HCT116 (cell line): ENCODE measurements at places on chromosomes 6 and 20. TPM values are rescaled to one million over a fixed set of nuclear protein-coding genes. Genes with fewer than 3 reads are reported as not detected.
A peak's percentile ranks its signal among the peaks of the same experiment; 100 is the strongest.

DNA sequence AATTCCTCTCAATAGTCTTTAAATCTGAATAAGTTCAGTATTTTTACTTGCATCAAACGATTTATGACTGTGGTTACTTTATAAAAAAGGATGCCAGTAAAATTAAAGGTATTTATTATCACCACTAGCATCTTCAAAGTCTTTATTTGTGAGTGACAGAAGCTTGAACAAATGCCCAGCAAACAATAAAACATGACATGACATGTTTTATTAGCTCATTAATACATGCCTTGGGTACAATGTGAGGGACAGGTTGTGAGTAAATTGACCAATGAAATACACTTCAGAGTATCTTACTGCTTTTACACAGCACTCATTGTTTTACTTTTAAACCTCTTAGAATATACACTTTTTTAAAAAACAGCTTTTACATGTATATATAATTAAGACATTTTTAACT lies 113.4 kb upstream of the BEND3 start:
- no peaks in the 10 kb centered on the region for H3K36me3 ChIP-seq
- H3K4me3 ChIP-seq = no peak overlapping the region
- H3K27ac ChIP-seq = no peak overlapping the region
- H3K4me1 ChIP-seq = no peaks in the 10 kb centered on the region

- no peaks in the 10 kb centered on the region for H3K27me3 ChIP-seq
- H3K4me3 ChIP-seq = no peak overlapping the region
- H3K36me3 ChIP-seq = peaks cover 27% of the 10 kb centered on the region
- no peak for DNase-seq
These were observed 29.0 kb upstream of the SLC22A1 start for GRCh38 chr6:160092602-160093001.

GRCh38 chr6:127090051-127090450 lies 28.4 kb upstream of the RSPO3 start:
- no peaks in the 10 kb centered on the region for H3K36me3 ChIP-seq
- H3K27ac ChIP-seq = no peak overlapping the region
- H3K27me3 ChIP-seq = peaks cover 26% of the 10 kb centered on the region
- DNase-seq = no peak
- H3K4me3 ChIP-seq = no peak overlapping the region

GRCh38 chr6:64591676-64592036 lies 956.1 kb downstream of the PHF3 start:
- H3K4me1 ChIP-seq = no peaks in the 10 kb centered on the region
- no peak overlapping the region for H3K4me3 ChIP-seq
- H3K36me3 ChIP-seq = no peaks in the 10 kb centered on the region
- no peaks in the 10 kb centered on the region for H3K27me3 ChIP-seq

DNA sequence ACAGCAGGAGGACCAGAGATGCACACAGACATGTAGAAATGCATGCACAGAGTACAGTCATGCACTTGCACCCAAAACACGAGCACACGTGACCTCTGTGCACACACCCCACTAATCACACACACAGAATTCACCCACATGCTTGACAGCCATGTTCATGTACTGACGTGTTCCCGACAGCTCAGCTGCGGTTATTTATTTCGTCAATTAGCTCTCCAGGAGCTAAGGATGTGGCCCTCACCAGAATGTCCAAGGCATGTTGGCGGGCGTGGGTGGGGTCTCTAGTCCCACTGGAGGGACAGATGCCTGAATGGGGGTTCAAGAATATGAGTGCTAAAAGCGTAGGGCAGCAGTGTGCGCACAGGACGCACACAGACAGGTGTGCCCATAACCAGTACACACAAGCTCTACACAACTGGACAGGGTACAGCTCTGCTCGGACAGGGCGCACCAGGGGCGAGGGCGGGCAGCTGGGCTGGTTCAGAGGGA lies 571 bp upstream of the PRPF6 start:
- DNase-seq = no peak
- H3K27me3 ChIP-seq = no peaks in the 10 kb centered on the region
- H3K4me3 ChIP-seq = peak overlapping the region; percentile 94
- peak overlapping the region; percentile 69 for H3K27ac ChIP-seq
- peaks cover 45% of the 10 kb centered on the region for H3K4me1 ChIP-seq
- H3K36me3 ChIP-seq = peaks cover 10% of the 10 kb centered on the region

DNA sequence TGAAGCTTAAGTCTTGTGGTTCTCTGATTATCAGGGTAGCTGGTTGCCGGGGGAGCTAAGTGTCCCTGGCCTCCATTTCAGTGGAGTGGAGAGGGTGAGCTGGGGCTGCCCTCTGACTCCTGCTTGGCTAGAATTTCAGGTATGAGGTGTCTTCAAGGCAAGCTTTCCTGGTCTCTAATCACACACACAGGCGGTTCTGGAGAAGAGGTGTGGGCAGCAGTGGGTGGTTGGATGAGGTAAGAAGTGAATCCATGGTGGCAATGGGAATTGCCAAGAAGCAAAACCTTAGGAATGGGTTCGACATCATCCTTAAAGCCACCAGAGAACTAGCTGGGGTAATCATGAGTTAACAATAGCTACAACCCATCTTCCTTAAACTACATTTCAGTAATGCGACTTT lies 157.6 kb downstream of the CARMIL1 start:
- H3K27me3 ChIP-seq = no peaks in the 10 kb centered on the region
- no peak overlapping the region for H3K27ac ChIP-seq
- no peaks in the 10 kb centered on the region for H3K4me1 ChIP-seq
- H3K4me3 ChIP-seq = no peak overlapping the region
- DNase-seq = no peak

GRCh38 chr6:105553171-105553570 lies 150.3 kb upstream of the PREP start:
- H3K27ac ChIP-seq = no peak overlapping the region
- no peaks in the 10 kb centered on the region for H3K36me3 ChIP-seq
- no peak overlapping the region for H3K4me3 ChIP-seq
- H3K27me3 ChIP-seq = no peaks in the 10 kb centered on the region

- DNase-seq = no peak
- no peak overlapping the region for H3K4me3 ChIP-seq
- no peaks in the 10 kb centered on the region for H3K36me3 ChIP-seq
- H3K27me3 ChIP-seq = peaks cover 30% of the 10 kb centered on the region
- no peaks in the 10 kb centered on the region for H3K4me1 ChIP-seq
These were observed 43.7 kb downstream of the PHACTR1 start for GRCh38 chr6:12760226-12760625.

DNA sequence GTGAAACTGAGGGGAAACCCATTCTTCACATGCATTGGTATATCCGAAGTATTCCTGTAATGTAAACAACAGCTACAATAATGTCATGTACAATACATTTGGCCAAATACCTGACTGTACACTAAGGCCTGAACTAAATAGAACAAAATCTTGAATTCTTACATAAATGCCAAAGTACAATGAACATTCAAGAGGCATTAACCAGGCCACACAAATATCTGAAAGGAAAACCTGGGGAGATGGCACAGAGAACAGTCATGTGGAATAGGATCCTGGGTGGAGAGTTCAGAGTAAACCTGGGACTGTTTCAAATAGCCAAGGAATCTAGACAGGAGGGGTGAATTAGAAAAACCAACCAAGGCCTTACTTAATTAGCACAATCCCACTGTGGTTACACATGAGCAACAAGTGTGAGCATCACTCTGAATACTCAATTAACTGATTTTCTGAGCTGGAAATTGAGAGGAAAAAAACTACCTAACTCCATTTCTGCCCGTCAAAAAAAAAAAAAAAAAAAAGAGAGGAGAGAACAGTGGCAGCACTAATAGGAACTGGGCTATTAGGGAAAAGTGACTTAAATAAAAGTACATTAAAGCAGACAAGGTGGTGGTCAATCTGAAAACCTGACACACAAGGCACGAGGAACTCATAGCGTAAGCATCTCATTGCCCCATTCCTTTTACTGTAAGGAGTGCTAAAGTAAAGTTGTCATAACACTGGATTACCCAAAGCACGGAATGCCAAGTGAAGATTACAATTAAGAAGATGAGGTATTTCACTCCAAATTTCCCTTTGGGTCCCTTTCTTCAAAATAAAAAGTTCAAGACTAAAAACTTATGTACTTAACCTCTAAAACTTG lies 10.9 kb downstream of the SNX5 start:
- no peak for DNase-seq
- H3K4me1 ChIP-seq = peaks cover 2% of the 10 kb centered on the region; the same call in 1 of the 2 replicates
- H3K4me3 ChIP-seq = no peak overlapping the region
- H3K27me3 ChIP-seq = no peaks in the 10 kb centered on the region
- no peak overlapping the region for H3K27ac ChIP-seq

DNA sequence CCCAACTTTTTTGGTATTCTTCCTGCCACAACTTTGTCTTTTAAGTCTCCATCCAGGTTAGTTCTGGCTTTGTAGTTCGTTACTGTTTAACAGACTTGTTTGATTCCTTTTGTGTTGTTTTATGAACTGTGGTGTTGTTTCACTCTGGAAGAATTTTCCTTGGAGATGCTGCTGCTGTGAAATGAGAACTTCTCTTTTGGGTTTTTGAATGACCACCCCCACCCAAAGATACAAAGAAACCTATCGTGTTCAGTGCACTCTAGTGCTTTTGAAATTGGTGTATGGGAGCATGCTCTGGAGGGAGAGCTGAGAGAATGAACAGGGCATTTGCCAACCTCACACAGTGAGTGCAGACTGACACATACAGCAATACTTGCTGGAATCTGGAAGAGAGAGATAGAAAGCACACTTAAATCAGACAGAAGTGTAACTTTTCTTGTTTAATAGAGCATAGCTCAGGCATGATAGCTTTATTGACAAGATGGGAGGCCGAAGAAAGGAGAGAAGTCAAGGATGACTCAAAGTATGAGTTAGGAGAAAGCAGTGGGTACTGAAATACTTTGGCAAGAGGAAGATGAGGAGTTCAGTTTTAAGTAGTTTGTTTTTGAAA lies 293.1 kb downstream of the SOX4 start:
- H3K36me3 ChIP-seq = no peaks in the 10 kb centered on the region
- H3K4me1 ChIP-seq = no peaks in the 10 kb centered on the region
- H3K4me3 ChIP-seq = no peak overlapping the region
- H3K27ac ChIP-seq = no peak overlapping the region

GRCh38 chr6:12968839-12969558 lies 252.4 kb downstream of the PHACTR1 start:
- no peak overlapping the region for H3K4me3 ChIP-seq
- no peak for DNase-seq
- no peak overlapping the region for H3K27ac ChIP-seq
- H3K4me1 ChIP-seq = no peaks in the 10 kb centered on the region
- H3K27me3 ChIP-seq = peaks cover 59% of the 10 kb centered on the region
- H3K36me3 ChIP-seq = no peaks in the 10 kb centered on the region

GRCh38 chr6:111556004-111556403 lies 49.7 kb downstream of the TRAF3IP2 start:
- no peak overlapping the region for H3K27ac ChIP-seq
- H3K4me1 ChIP-seq = peaks cover 27% of the 10 kb centered on the region
- no peaks in the 10 kb centered on the region for H3K36me3 ChIP-seq
- no peak overlapping the region for H3K4me3 ChIP-seq
- H3K27me3 ChIP-seq = no peaks in the 10 kb centered on the region
- DNase-seq = no peak

GRCh38 chr20:10657453-10657852 lies 16.3 kb downstream of the JAG1 start:
- H3K4me1 ChIP-seq = no peaks in the 10 kb centered on the region
- no peak overlapping the region for H3K4me3 ChIP-seq
- H3K36me3 ChIP-seq = peaks cover 28% of the 10 kb centered on the region; the same call in 1 of the 2 replicates
- no peaks in the 10 kb centered on the region for H3K27me3 ChIP-seq
- no peak overlapping the region for H3K27ac ChIP-seq

DNA sequence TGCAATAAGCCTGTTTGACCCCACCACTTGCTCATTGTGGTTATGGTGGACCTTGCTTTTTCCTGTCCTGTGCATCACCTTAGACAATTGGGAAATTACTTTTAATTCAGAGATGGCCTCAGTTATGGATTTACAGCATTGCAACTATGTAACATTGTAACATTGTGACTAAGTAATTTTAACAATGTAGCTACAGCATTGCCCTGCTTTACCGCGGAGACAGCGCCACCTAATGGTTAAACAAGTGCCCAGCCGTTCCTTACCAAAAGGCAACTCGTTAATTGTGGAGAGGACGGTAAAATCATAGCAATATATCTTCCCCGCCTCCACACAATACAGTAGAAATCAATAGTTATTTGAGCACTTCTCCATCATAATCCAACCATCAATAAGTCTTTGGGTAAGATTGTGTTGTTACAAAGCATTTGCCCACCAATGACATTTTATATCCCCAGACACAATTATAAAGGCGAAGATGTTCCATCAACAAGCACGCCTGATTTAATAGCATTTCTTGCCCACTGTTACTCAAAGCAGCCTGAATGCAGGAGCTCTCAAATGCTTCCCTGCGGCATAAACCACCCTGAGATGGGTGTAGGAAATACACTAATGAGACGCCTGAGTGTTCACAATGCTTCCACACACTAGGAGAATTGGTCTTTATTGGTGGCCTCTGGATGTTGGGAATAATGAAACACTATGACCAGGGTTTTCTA lies 93.7 kb downstream of the PROKR2 start:
- H3K4me3 ChIP-seq = no peak overlapping the region
- no peaks in the 10 kb centered on the region for H3K36me3 ChIP-seq
- no peaks in the 10 kb centered on the region for H3K4me1 ChIP-seq
- H3K27me3 ChIP-seq = no peaks in the 10 kb centered on the region
- DNase-seq = peak; percentile 18

DNA sequence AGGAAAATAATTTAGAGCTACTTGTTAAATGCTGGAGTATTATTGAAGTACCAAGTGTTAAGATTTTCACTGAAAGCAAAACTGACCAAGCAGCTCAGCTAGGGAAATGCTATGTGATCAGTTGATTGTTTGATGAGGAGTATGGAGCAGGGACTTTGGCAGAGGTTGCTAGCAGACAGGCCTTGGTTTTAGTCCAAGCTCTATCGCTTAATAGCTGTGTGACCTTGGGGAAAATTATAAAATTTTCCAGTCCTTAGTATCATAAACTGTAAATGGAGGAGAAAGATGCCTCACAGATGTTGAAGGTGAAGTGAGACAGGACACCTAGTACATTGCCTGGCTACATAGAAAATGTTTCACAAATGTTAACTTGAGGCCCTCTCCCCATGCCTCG lies 136.6 kb downstream of the MTHFD1L start:
- DNase-seq = no peak
- no peaks in the 10 kb centered on the region for H3K36me3 ChIP-seq
- no peaks in the 10 kb centered on the region for H3K27me3 ChIP-seq
- peaks cover 20% of the 10 kb centered on the region for H3K4me1 ChIP-seq

GRCh38 chr20:24877652-24878051 lies 71.4 kb upstream of the CST7 start:
- no peaks in the 10 kb centered on the region for H3K4me1 ChIP-seq
- H3K27ac ChIP-seq = no peak overlapping the region
- H3K36me3 ChIP-seq = no peaks in the 10 kb centered on the region
- H3K4me3 ChIP-seq = no peak overlapping the region
- no peak for DNase-seq
- peaks cover 16% of the 10 kb centered on the region for H3K27me3 ChIP-seq

The RWDD2A gene
- total RNA-seq = 3.6 TPM

The SAMD10 gene
- 4.2 TPM for total RNA-seq

The BEND6 gene
- 4.0 TPM for total RNA-seq

The KCNK16 gene
- not detected for total RNA-seq

The CCR6 gene
- total RNA-seq = not detected

The CD40 gene
- total RNA-seq = 21.3 TPM
